ENCODE measurements at places on chromosomes 16 and 17.

GRCh38 chr17:29615492-29616299 lies 7.0 kb downstream of the CORO6 start:
- DNase-seq: peak; percentile 68

- DNase-seq: no peak
These were observed 171.2 kb upstream of the ZFHX3 start for GRCh38 chr16:73219176-73219575.

DNA sequence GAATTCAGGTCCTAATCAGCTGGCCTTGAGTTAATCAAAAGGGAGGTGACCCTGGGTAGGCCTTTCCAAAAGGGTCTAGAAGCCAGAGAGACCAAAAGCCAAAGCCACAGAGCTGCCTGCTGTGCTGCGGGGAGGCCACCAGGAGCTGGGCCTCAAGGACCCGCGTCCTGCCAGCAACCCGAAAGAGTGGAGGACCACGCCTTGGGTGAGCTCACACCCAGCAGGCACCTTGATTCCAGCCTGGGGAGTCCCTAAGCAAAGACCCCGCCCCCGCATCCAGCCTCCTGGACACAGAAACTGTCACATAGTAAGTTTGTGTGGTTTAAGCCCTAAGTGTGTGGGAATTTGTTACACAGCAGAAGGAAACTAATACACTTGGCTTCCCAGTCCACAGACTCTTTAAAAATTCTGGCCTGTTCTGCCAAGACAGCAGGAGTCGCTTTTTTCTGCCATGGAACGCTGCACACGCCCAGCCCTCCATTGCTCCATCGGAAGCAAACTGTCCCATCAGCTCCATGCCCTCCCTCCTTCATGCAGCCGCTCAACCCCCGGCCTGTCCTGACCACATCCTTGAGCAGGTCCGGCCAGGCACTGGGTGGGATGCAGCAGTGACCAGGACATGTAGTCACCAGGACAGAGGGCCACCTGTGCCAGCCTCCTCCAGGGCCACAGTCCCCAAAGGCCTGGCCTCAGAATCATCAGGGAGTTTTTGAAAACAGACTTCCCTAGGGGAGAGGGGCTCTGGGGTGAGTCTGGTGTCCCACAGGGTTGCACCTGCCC lies 20.9 kb upstream of the RASD1 start:
- DNase-seq: no peak

DNA sequence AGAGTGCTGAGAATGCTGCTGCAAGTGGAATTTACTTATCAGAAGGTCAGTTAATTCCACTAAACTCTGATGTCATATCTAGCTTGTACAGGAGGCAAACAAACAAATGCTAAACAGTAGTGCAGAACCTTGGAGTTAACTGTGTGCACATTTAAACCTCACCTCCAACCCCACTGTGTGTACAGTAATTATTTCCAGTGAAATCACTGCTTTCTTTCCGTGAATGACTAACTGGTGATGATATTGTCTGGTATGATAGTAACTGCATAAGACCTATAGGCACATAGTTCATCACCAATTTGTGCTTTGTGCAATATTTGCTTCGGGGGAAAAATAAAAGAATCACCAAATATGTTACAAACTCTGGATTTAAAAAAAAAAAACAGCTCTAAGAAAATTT lies 492.5 kb upstream of the HSBP1 start:
- DNase-seq: no peak

DNA sequence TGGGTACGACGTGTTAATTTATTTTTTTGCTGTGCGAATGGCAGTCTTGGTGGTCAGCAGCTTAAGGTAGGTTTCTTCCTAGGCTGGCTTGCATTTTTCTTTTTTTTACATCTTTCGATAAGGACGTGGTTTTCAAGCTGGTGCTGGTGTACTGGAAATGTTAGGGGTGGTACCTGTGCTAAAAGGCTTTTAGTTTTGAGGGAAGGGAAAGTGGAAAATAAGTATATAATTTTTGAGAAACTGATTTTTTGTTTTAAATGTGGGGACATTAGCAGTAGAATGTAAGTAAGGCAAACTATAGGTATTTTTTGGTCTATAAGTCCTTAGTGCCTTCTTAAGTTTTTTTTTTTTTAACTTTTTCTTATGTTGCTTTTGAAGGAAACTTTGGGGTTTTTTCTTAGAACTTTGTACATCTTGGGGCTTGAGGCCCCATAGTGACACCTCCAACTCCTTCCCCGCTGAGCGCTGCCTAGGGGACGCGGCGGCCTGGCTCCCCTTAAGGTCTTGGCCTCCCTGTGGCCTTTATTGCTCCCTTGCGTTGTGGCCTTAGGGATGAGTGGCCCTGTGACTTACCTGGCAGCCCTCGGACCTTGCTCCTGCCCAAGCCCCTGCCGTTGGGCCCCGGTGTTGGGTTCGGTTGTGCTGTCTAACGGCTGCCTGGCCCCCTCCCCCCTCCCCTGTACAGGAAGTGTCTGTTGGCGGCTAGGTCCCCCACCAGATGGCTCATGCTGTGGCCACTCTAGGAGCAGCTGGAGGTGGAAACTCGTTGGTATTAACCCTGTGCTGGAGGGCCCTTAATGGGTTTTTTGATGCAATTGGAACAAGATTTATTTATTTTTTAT lies 88.0 kb upstream of the RPRML start:
- DNase-seq: peak; percentile 73

DNA sequence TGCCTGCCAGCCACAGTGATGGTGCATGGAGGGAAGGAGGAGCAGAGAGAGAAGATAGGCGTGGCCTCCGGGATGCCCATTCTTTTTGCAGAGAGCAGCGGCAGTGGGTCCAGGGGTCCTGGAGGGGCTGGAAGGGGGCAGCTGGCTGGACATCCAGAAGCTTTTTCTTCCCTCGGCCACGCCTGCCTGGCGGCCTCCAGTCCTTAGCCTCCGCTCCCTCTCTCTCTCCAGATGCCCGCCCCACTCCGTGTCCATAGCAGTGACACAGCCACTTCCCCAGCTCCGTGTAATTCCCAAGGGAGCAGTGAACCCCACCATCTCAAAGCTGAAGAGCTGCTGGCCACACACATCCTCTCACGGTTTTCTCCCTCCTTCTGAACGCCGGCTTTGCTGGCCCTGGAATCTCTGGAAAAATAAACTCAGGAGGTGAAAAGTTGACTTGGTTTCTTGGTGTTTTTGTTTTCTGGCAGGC lies 26.3 kb upstream of the CDC42EP4 start:
- no peak for DNase-seq

DNA sequence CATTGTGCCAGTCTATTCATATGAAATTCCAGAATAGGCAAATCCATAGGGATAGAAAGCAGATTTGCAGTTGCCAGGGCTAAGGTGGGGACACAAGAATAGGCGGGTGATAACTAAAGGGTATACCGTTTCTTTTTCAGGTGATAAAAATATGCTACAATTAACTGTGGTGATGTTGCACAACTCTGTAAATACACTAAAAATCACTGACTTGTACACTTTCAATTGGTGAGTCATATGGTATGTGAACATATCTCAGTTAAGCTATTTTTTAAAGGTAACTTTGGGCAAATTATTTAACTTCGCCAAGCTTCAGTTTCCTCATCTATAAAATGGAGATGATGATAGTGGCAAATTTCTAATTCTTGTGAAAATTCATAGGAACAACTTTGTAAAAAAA lies 65.9 kb downstream of the CDYL2 start:
- no peak for DNase-seq

GRCh38 chr16:85908444-85908843 lies 9.5 kb downstream of the IRF8 start:
- DNase-seq: peak; percentile 66

DNA sequence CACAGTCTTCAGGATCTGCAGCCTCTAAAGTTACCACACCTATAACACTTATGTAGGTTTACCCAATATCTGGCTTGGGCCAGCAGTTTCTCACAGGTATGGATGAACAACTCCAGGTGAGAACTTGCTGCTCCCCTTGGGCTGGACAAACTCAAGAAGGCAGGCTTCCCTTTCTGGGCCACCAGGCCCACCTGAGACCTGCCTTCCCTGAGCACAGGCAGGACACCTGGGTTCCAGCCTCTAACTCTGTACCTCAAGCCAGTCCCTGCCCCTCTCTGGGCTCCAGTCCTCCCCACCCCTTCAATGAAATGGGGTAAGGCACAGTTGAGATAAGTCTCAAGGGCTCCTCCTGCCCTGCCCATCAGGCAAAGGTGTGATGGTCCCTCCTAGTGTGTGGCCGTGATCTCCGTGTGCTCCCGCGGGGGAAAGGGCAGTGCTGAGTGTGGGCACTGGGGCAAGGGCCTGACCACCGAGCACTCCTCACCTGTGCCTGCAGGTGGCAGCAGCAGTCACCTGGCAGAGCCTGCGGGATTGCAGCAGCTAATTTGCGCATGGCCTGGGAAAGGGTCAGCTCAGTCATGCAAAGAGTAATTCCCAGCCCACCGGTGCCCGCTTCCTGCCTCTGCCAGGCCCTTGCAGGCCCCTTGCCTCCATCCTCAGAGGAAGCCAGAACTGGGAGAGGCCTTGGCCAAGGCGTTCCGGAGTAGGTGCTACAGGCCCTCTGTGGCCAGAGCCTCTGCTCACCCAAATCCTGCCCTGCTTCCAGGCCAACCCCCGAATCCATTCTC lies 28.2 kb upstream of the ADGRG1 start:
- no peak for DNase-seq

DNA sequence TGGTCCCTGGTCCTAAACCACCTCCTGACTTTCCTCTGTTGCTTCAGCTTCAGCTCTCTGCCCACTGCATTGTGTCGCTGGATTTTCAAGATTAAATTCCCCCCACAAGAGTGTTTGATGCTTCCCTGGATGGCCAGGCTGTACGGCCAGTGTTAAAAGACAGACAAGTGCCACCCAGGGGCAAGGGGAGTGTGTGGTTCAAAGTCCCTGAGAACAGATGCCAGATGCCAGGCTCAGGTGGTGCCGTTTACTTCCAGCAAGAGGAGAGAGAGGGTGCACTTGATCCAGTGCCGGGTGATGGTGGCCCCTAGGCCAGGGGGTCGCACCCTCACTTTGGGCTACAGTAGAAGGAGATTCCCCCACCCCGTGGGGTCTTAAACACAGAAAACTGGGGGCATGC lies 109.2 kb downstream of the RPTOR start:
- no peak for DNase-seq

DNA sequence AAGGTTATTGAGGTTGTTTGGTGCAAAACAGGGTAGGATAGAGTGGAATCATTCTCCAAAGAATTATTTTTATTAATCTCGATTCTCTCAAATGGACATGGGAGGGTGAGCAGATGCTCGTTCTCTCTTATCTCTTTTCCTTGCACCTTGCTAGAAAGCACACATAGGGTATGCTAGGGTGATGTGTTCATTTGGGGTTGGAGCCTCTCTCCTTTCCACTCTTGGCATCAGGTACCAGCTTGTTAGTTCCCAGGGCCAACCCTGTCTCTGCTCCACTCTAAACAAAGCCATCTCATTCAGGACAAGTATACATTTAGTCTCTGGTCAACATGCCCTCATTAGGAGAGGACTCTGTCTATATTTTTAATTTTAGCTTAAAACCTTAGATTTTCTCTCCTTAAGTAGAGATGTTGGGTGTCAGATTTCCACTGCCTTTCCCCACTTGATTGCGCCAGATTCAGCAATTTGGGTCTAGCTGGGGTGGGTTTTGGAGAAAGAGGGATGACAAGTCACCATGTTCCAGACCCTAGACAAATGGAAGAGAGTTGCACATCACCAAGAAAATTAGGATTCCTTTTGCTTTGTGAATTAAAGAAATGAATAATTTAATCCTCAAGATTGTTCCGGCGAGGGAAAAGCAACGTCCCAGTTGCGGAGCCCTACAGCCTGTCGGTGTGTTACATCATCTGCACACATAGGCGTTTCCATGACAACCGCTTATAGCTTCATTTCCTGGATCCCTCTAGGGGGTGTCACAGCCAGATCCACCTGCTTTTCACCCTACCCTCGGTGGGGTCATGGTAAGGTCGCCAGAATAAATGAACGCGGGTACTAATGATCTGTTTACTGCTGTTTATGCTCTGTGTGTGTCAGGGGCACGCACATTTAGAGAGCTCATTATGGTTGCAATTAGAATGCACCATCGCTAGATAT lies 41.6 kb downstream of the SNX11 start:
- no peak for DNase-seq

DNA sequence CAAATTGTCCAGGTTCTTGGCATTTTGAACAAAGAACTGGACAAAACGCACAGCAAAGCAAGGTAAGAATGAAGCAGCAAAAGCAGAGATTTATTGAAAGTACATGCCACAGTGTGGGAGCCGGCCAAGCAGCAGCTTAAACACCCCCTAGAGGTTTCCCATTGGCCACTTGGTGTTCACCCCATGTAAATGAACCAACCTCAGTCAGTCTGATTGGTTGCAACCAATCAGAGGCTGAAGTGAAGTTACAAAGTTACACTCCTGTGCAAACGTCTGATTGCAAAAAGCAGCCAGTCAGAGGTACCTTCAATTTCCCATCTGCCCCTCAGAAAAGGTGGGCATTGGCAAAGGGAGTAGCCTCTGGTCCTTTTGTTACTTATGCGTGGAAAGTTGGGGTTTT lies 8.8 kb upstream of the ZNF263 start:
- DNase-seq: no peak

- DNase-seq: no peak
These were observed 7.7 kb upstream of the RARA start for GRCh38 chr17:40301315-40301714.

DNA sequence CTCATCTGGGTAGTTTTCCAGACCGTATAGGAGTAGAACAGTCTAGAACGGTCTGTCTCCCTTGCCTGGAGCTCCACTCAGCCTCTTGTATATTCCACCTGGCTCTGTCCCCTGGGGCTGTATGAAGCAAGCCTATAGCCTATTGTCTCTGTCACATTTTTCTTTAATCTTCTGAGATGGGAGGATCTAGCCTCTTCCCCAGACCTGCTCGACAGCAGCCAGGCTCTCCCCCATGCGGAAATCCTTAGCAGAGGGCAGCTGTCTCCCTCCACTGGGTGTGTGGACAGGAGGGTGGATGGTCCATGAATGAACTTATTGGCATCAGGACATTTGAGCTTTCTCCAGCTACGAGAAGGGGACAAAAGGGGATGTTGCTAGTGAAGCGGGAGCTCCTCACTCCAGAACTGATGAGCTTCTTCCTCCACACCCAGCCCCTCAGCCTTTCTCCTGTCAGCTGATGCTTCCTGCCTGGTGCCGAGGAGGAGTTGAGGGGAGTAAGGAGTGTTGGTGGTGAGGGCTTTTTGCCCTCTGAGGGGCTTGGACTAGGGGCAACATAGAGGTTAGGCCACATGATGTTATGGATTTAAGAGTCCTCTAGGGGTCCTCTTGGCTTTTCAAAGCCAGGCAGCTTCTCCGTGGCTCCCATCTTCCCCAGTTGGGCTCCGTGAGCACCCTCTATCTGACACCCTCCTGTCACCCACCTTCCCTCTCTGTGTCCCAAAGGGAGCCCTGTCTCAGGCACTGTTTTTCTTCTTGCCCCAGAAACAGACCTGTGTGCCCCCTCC lies 28.0 kb downstream of the ARHGAP23 start:
- DNase-seq: no peak
